Astrocyte (in vitro differentiated cells and primary cell): ENCODE measurements at places on chromosomes 7 and 10.

DNA sequence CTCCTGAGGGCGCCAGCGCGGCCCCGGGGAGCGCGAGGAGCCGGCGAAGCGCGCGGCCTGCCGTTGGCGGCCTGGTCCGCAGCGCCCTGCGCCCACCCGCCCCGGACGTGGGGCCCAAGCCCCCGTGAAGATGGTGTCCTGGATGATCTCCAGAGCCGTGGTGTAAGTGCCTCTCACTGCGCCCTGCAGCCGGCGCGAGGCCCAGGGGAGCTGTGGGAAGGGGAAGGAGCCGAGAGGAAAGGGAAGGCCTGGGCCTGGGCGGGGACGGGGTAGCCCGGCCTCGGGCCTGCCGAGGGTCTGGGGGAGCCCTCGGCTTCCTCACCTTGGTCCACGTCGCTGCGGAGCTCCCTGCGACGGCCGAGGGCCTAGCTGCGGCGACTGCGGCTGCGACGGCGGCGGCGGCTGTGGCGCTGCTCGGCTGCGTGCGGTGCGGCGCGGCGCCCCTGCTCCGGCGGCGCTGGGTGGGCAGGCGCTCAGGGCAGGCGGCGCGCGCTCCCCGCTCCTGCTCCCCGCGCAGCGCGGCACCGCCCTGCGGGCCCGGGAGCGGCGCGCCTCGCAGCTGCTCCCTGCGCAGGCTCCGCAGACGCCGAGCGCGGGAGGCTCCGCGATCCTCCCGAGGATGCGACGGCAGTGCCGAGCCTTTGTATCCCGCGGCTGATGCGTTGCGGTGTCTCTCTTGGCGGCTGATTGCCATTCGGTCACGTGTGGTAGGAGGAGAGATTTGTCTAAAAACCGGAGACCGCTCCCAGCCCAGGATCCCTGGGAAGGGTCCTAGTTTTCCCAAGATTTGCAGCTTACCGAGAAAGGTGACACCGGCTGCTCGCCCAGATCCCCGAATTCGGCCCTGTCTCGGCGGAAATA lies 445 bp downstream of the REEP3 start:
- H3K4me3 ChIP-seq: peak overlapping the region; percentile 93
- H3K4me1 ChIP-seq: peaks cover 14% of the 10 kb centered on the region
- peak; percentile 69 for DNase-seq
- peak overlapping the region; percentile 95 for H3K27ac ChIP-seq

GRCh38 chr7:31490796-31491314 lies 23.0 kb upstream of the ITPRID1 start:
- H3K27ac ChIP-seq: no peak overlapping the region
- no peaks in the 10 kb centered on the region for H3K27me3 ChIP-seq
- H3K36me3 ChIP-seq: no peaks in the 10 kb centered on the region
- H3K4me1 ChIP-seq: no peaks in the 10 kb centered on the region
- no peak overlapping the region for H3K4me3 ChIP-seq

- no peak overlapping the region for H3K4me3 ChIP-seq
- H3K27me3 ChIP-seq: no peaks in the 10 kb centered on the region
- no peak overlapping the region for H3K27ac ChIP-seq
- peaks cover 19% of the 10 kb centered on the region for H3K4me1 ChIP-seq
These were observed 2.6 kb upstream of the KBTBD2 start for GRCh38 chr7:32894171-32894570.

DNA sequence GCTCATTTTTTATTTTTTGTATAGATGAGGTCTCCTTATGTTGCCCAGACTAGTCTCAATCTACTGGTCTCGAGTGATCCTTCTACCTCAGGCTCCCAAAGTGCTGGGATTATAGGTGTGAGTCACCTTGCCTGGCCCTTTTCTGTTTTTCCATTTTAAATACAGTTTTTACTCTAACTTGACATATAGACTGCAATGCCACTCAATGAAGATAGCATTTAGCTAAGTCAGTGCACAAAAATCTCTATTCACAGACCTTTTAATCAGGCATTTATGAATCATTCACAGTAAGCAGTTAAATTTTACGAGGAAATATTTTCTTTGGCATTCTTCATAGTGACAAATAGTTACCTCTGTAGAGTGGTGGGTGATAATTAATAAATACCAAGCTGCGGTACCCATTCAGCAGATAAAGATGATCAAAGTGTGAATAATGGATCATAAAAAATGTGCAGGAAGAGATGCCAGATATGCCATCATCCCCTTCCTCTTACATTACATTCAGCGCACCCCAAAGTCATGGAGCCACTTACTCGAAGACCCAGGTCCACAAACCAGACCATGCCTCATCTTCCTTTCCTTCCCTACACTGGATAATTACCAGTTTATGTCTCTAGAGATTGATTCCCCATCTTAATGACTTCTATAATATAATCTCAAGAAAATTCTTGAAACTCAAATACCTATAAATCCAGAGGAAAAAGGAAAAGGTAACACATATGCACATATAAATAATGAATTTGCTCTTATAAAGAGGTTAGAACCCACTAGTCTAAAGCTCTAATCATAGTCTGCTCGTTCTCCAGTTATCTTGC lies 56.0 kb downstream of the UBE2H start:
- peaks cover 11% of the 10 kb centered on the region for H3K36me3 ChIP-seq
- H3K27me3 ChIP-seq: no peaks in the 10 kb centered on the region
- DNase-seq: peak; percentile 76
- no peak overlapping the region for H3K4me3 ChIP-seq
- H3K4me1 ChIP-seq: peaks cover 13% of the 10 kb centered on the region
- H3K27ac ChIP-seq: peak overlapping the region; percentile 60

- H3K36me3 ChIP-seq: no peaks in the 10 kb centered on the region
- no peak for DNase-seq
- H3K27ac ChIP-seq: no peak overlapping the region
- H3K27me3 ChIP-seq: no peaks in the 10 kb centered on the region
- H3K4me1 ChIP-seq: no peaks in the 10 kb centered on the region
These were observed 418.6 kb downstream of the KCNMA1 start for GRCh38 chr10:77219046-77219445.

DNA sequence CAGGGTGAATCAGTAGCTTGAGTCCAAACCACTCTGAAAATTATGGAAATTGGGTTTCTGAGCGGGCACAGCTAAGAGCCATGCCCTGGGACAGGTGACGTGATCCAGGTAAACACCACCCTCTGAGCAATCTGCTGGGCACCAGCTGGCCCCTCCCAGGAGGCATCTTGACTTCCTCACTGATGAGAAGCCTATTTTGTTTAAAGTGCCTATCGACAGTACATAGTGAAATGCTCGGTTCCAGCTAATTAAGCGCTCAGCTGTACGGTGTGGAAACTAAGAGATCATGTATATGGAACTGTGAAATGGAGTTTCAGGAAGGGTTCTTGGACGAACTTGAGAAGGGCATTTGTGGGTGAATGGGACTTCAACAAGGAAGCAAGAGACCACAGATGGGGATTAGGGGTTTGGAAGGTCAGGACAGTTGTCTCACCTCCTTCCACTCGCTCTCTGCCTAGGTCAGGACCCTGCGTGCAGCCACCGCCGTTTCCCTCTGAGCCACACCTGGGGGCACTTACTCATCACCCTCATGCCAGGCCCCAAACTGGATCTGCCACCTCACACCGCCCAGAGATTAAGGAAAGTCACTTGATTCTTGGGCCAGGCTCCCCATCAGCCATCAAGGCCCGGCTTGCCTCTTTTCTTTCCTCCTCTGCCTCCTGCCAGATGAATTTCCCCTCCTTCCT lies 3.2 kb downstream of the ITPRIP start:
- peak overlapping the region; percentile 4 for H3K4me3 ChIP-seq
- no peak overlapping the region for H3K27ac ChIP-seq
- peaks cover 72% of the 10 kb centered on the region for H3K4me1 ChIP-seq
- no peak for DNase-seq
- no peaks in the 10 kb centered on the region for H3K27me3 ChIP-seq

DNA sequence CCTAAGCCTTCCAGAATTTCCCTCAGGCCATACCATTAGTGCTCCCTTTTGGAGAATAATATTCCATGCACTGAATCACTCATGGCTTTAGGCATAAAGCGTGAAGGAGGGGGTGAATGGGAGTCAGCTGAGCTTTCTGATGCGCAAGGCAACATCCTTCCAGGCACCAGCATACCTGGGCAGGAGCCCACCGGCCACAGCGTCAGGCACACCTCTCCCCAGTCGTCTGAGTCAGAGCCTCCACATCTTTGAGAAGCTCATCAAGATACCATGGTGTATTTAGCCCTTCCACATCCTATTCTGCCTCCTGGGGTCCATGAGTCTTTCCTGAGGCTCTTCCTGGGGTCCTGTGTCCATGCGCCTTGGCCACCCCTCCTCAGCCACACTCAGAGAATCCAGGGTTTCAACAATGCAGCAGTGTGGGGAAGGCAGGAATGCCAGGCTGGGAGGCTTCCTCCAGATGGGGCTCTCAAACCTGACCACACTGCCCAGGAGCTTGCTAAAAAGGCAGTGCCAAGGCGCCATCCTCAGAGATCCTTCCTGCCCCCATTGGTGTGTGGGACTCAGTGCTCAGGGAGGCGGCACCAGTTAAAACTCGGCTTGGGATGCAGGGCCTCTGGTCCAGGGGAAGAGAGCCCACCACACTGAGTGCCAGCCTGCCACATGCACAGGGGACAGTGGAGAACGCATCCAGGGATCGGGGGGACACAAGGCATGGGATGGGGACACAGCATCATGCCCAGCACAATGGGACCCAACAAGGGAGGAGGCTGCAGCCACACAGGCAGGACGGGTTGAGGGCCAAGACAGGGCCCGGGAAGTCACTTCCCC lies 31.6 kb downstream of the RASGEF1A start:
- H3K4me1 ChIP-seq: no peaks in the 10 kb centered on the region
- no peak overlapping the region for H3K4me3 ChIP-seq
- no peak overlapping the region for H3K27ac ChIP-seq

DNA sequence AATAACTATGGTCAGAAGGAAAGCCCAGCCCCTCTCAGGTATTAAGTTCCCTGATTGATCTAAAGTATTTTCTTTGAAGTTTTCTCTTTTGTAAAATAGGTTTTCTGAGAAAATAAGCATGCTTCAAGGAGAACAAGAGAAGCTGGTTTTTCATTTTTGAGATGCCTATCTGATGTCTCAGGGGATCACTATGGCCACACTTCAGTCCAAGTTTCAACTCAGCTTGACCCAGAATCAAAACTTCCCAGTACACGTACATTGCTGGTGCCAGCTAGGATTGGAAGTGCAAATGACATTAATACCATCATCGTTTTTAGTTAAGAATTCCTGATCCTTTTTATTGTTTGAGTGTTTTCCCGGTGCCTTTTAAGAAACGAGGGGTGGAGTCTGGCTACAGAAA lies 7.2 kb downstream of the ITIH5 start:
- H3K27ac ChIP-seq: no peak overlapping the region
- no peaks in the 10 kb centered on the region for H3K36me3 ChIP-seq
- H3K4me3 ChIP-seq: no peak overlapping the region
- DNase-seq: peak; percentile 9

DNA sequence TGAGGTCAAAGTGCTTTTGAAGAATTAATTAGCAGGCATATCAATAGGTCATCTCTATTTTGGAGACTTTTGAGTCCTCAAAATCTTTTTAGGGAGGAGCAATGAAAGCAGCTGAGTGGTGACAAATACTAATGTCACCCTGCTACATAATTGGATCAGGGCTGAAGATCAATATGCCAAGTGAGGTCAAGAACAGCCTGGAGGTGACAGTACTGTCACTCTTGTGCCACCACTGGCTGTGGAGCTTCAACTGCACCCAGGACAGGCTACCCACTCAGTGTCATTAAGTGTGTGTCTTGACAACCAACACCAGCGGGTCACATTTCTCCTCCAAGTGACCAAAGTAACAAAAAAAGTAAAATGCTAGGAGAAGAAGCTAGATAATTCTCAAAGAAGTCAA lies 167.8 kb downstream of the DOCK4 start:
- no peaks in the 10 kb centered on the region for H3K27me3 ChIP-seq
- no peak for DNase-seq
- H3K4me1 ChIP-seq: no peaks in the 10 kb centered on the region
- H3K27ac ChIP-seq: no peak overlapping the region

- no peak overlapping the region for H3K27ac ChIP-seq
- no peak overlapping the region for H3K4me3 ChIP-seq
- H3K4me1 ChIP-seq: peaks cover 8% of the 10 kb centered on the region
These were observed 1.3 kb upstream of the SLC26A5 start for GRCh38 chr7:103447073-103447960.

DNA sequence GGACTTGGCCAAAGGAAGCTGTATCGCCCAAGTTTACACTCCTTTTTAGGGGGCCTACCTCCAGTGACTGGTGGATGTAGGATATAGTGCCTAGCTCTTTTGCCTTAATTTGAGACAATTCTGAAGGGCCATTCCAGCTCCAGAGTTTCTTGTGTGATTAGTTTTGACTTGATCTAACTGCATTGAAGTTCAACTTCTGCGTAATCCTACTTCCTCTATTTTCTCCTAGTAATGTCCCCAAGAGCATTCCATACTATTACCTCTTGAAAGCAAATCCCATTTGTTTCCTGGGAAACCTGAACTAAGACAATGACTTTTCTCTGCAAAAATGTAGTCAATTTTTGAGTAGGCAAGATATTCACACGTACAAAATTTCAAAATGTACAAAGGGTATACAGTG lies 4.7 kb upstream of the H2AZ2 start:
- H3K4me1 ChIP-seq: peaks cover 12% of the 10 kb centered on the region
- no peaks in the 10 kb centered on the region for H3K36me3 ChIP-seq
- no peaks in the 10 kb centered on the region for H3K27me3 ChIP-seq
- H3K4me3 ChIP-seq: no peak overlapping the region

- peak; percentile 1 for DNase-seq
- H3K27me3 ChIP-seq: no peaks in the 10 kb centered on the region
- no peak overlapping the region for H3K4me3 ChIP-seq
- H3K4me1 ChIP-seq: no peaks in the 10 kb centered on the region
- no peaks in the 10 kb centered on the region for H3K36me3 ChIP-seq
These were observed 48.4 kb downstream of the HGF start for GRCh38 chr7:81721437-81721836.

DNA sequence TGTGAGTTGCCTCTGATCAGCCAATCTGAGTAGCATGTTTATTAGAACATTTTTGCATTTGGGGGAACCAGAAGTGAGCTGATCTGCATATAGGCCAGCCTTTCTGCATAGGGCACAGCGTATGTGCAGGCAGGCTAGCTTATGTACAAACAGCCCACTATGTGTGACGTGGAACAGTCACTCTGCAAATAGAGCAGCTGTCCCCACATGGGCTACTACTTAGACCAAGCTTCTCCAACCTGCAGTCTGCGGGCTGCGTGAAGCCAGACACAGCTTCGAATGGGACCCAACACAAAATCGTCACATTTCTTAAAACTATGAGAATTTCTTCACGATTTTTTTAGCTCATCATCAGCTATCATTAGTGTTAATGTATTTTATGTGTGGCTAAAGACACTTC lies 134.1 kb upstream of the FAM20C start:
- H3K4me1 ChIP-seq: no peaks in the 10 kb centered on the region
- no peaks in the 10 kb centered on the region for H3K36me3 ChIP-seq
- no peak overlapping the region for H3K27ac ChIP-seq
- no peak for DNase-seq

GRCh38 chr10:62996925-62997324 lies 136.2 kb upstream of the NRBF2 start:
- no peak overlapping the region for H3K4me3 ChIP-seq
- H3K27me3 ChIP-seq: no peaks in the 10 kb centered on the region
- no peak overlapping the region for H3K27ac ChIP-seq
- peaks cover 14% of the 10 kb centered on the region for H3K4me1 ChIP-seq
- DNase-seq: peak; percentile 20

DNA sequence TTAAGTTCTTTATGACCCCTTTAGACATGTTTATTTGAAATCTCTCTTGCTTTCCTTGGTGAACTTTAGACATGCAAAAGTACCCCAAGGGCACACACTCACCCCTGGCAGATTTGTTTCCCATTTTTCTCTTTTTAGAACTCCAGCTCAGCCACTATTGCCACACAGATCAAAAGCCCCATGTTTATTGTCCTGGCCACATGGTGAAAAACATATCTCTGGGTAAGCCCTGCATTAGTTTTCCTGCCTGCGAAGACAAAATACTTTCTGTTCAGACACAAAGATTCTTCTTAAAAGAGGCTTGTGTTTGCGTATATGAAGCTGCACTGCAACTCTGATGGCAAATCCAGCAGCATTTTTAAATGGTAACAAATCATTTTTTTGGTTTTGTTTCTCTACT lies 200.0 kb downstream of the POLR1F start:
- DNase-seq: no peak
- H3K4me3 ChIP-seq: no peak overlapping the region
- H3K36me3 ChIP-seq: no peaks in the 10 kb centered on the region
- no peak overlapping the region for H3K27ac ChIP-seq
